ENCODE measurements at places on chromosomes 12 and 14. TPM values are rescaled to one million over a fixed set of nuclear protein-coding genes. Genes with fewer than 3 reads are reported as not detected.

The AMN gene
- not detected for total RNA-seq

The LRRK2 gene
- total RNA-seq: 0.33 TPM

The CPM gene
- 4.3 TPM for total RNA-seq

The KCNH5 gene
- total RNA-seq: not detected
